ENCODE measurements at places on chromosomes 4 and X.

GRCh38 chrX:55659931-55660330 lies 36.7 kb downstream of the FOXR2 start:
- no peak for DNase-seq

GRCh38 chrX:152878976-152879755 lies 18.7 kb upstream of the ZNF185 start:
- DNase-seq = no peak

- DNase-seq = no peak
Measured at GRCh38 chr4:111836601-111837000, 308.7 kb upstream of the FAM241A start.

DNA sequence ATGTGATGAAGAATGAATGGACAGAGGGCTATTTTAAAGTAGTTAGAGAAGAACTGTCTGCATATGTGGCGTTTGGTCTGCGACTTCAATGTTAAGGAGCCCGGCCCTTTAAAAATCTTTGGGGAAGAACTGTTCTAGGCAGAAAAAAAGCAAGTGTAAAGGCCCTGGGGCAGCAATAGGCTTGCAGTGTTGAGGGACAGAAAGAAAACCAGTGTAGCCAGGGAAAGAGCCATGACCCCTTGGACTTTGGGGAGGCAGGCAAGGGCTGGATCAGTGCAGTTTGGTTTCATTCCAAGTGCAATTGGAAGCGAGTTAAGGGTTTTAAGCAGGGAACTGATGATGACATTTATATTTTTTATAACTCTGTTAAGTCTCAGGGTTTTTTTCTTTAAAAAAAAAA lies 7.9 kb downstream of the GLA start:
- DNase-seq = no peak

DNA sequence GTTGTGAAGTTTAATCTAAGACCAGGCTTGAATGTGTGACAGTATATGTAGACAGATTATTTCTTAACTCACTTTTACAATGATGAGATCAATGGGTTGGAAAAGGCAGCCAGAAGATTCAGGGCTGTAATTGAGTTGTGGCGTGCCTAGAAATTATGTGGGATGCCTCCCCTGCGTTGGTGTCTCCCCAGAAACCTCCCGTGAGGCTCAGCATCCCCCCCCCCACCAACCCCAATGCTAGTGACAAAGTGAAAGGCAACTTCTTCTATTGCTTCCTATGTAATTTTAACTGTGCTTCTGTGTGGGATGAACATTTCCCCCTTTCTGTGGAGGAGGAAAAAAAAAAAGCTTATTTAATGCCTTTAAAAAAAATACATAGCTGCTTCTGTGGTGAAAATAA lies 297.9 kb downstream of the ARHGAP10 start:
- DNase-seq = no peak

- no peak for DNase-seq
Measured at GRCh38 chrX:68196939-68197791, 236.1 kb downstream of the OPHN1 start.

DNA sequence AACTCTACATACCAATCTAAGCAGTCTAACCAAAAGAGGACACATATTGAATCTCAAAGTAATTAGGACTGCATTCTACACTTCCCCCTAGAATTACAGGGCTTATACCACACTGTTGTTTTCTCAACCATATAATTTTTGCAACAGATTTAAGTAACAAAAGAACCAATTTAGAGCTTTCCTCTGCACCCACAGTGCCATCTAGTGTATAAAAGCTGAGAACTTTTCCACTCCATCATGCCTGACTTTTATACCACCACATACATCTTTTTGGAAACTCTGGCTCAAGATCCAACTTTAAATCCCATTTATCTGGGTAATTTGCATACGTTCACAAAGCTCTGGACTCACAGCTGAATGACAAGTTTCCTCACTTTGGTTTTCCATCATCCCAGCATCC lies 99.5 kb downstream of the EFHC2 start:
- peak; percentile 10 for DNase-seq

DNA sequence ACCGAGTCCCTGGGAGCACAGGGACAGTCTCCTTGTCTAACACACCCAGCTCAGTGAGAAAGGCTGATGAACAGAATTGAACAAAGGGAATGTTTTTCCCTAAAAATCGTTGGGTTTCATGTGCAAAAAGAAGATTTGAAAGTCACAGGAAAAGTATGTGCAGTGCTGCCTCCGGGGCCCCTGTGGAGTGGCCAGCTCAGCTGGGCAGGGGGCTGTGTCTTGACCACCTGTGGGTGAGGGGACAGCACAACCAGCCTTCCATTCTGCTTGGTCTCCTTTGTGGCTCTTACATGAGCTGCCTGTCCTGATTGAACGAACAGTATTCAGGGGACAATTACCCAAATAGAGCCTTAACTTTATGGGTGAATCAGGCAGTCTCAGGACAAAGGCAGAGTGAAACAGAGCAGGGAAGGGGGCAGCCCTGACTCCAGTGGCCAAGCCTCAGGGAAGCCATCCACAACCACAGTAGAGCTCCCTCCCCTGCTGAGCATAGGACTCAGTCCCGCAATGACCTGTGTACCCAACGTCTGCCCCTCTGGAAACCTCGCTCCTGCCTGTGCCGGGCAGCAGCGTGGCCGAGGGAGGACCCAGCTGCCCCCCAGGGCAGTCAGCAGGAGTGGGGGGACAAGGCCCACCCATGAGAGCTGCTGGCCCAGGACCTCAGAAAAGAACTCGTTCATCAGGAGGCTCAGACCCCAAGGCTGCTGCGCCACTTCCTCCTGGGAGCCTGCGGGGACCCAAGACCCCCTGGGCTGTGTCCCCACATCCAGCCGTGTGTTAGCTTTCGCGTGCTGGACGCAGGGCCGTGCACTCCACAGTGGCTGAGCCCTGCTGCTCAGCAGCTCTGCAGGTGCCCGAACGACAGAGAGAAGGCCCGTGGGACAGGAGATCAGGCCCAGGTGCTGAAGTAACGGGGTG lies 59.6 kb upstream of the MXD4 start:
- DNase-seq = no peak

- no peak for DNase-seq
Measured at GRCh38 chr4:31045724-31046318, 325.7 kb downstream of the PCDH7 start.

DNA sequence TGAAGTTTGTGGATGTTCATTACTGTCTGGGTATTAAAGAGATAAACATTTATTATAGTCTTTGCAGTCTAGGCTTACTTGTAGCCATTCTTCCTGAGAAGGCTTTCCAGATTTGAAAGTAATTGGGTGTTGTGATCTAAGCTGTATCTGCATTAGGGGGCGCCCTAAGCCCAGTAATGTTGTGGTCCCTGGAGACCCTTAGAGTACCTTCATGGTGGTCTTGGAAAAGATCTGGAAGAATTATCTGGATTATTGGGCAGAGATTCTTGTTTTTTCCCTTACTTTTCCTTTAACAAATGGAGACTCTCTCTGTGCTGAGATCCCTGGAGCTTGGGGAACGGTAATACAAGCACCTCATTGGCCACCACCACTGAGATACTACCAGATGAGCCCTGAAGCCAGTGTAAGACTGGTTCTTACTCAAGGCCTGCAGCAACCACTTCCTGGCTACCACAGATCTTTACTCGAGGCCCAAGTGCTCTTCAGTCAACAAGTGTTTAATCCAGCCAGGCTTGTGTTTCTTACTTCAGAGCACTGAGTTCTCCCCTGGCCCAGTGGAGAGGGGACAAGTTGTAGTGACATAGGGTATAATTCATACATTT lies 63.1 kb downstream of the RTL3 start:
- DNase-seq = no peak

DNA sequence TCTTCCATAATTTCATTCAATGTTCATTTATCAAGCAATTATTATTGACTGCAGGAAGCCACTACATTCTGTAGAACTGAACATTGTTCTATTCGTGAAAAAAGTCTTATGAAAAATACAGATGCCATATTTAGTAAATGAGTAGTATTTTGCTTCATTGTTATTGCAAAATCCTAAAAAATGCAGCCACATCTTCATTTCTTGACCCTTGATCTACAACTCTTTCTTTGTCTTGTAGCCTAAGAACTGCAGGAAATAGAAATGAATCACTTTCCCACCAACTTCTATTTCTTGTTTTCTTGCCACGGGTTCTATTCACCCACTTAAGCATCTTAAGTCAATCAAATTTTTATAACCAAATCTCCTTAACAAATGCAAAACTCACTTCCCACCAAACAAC lies 63.3 kb downstream of the KCNIP4 start:
- peak; percentile 45 for DNase-seq

DNA sequence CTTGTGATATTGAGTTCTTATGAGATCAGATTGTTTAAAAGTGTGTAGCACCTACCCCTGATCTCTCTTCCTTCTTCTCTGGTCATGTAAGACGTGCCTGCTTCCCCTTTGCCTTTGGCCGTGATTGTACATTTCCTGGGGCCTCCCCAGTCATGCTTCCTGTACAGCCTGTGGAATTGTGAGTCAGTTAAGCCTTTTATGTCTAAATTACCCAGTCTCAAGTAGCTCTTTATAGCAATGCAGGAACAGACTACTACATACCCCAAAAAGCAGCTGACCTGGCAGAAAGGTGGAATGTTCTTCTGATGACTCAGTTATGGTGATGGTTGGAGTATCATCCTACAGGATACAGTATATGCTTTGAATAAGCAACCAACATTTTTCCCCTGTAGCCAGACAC lies 11.4 kb upstream of the MCUB start:
- DNase-seq = peak; percentile 18

DNA sequence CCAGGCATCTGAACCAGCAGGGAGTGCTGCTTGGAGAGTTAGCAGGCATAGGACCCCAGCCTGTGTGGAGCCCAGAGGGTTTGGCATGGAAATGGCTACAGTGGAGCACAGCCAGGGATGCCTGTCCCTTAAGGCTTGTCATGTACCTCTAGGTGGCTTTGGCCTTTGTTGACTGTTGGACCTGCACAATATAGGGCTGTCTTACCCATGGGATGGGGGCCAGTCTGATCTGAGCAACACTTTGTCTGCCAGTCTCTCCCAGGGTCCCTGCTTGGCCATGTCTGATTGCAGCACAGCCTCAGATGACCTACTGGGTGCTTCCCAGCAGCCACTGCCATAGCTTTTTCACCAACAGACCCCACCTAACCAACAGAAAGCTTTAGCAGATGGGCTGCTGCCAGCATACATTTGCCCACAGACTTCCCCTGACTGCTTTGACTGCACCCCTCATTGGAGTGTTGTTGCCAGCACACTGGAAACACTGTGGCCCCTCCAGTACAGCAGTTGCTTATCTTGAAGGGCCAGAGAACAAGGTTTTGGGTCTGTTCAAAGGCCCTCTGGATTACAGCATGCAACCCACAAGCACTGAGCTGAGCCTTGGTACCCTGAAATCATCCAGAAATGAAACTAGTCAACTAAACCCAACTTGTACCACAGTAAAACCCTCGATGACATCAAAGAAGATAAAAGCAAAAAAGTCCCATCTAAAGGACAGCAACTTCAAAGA lies 22.1 kb downstream of the ANAPC10 start:
- DNase-seq = no peak

GRCh38 chr4:1075225-1075624 lies 38.1 kb downstream of the RNF212 start:
- no peak for DNase-seq

DNA sequence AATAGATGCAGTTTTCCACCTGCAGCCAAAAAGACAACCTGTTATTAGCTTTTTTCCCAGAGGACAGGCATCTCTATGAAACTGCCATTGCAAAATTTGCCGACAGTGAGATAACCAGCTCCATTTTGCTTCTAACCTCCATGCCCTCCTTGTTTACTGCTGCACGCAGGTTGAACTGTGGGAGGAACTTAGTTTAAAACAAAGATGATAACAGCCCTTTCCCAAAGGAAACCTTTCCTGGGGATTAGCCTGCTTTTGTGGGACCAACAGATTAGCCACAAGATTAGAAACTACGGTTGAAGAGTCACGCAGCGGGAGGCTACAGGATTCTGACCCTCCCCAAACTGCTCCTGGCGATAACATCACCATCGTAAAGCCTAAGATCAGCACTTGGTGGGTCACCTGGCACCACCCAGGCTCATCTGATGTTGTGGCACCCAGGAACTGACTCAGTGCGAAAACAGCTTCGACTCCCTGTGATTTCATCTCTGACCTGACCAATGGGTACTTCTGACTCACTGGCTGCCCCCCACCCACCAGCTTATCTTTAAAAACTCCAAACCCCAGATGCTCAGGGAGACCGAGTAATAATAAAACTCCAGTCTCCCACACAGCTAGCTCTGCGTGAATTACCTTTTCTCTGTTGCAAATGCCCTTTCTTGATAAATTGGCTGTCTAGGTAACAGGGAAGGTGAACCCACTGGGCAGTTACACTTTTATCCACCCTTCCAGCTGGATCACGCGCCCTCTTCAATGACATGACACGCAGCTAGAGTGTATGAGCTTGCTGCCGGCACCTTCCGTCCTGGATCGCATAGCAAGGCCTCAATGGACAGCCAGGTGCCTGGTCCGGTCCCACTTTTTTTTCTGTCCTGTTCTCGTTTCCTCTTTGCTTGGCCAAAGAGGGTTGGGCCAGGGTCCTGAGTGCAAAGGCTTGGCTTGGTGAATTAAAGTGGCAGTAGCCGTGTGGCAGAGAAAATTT lies 27.2 kb downstream of the NOP14 start:
- DNase-seq = no peak

DNA sequence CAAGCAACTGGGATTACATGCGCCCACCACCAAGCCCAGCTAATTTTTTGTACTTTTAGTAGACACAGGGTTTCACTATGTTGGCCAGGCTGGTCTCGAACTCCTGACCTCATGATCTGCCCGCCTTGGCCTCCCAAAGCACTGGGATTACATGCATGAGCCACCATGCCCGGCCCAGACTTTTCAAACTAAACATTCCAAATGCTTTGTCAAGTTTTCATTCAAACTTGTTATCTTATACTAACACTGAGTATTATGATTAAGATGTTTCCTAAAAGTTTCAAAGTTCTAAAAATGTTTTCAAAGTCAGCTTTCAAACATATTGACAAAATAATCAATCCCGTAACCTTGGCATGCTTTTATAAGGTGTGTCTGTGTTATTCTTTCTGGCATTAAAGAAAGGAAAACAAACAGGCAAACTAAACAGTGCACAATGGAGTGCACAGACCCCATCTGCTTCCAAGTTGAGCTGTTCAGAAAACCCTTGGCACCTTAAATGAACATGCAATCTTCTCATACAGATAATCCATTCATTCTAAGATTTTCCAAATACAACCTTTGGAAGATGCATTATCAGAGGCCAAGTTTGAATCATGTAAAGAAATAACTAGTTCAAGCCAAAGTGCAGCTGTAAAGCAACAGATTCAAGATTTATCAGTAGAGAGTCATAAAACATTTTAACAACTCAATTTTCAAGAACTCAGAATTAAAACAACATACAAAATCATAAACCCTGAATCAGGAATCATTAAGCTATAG lies 49.1 kb downstream of the ABCG2 start:
- DNase-seq = no peak

GRCh38 chr4:42690537-42690936 lies 33.6 kb upstream of the ATP8A1 start:
- DNase-seq = no peak
